ENCODE measurements at places on chromosomes 12 and 14.

DNA sequence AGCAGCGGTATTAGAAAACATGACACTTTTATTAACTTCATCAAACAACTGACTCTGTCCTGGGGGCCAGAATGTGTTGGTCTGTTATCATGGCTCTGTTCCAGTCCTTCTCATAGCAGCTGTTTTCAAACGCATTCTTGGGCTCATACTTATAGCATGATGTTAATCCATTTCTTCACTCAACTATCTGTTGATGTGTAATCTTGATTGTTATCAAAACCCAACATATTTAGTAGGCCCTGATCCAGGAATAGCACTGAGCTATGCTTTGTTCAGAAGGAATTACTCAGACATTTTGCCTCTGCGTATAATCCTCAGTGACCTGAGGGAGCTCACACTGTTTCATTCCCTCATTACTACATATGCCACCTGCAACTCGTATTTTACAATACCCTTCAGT lies 315.9 kb downstream of the BMP4 start:
- no peak for DNase-seq

GRCh38 chr12:130712346-130713065 lies 3.6 kb downstream of the RIMBP2 start:
- no peak for DNase-seq

DNA sequence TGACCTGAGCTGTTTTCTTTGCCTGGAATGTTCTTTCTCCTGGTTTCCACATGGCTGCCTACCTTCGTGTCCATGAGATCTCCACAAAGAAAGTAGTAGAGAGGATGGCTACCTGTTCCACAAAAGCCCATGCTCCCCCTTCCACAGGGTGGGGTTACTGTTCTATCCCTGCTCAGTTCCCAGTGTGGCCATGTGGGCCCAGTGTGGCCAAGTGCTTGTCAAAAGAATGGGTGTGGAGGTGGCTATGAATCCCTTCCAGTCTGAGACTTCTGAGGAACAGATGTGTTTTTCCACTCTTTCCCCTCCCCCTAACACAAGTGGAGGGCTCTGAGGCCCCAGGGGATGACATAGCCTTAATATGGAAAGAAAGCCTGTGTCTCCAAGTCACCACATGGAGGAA lies 26.2 kb upstream of the HSP90B1 start:
- no peak for DNase-seq

GRCh38 chr14:54478636-54479215 lies 10.1 kb downstream of the GMFB start:
- DNase-seq, result no peak
